ENCODE measurements at places on chromosomes 3 and 15.
A peak's percentile ranks its signal among the peaks of the same experiment; 100 is the strongest.

GRCh38 chr3:37934631-37935289, 55.8 kb upstream of the VILL start:
- no peak for DNase-seq

GRCh38 chr3:113649174-113649845, 47.1 kb downstream of the USF3 start:
- no peak for DNase-seq

DNA sequence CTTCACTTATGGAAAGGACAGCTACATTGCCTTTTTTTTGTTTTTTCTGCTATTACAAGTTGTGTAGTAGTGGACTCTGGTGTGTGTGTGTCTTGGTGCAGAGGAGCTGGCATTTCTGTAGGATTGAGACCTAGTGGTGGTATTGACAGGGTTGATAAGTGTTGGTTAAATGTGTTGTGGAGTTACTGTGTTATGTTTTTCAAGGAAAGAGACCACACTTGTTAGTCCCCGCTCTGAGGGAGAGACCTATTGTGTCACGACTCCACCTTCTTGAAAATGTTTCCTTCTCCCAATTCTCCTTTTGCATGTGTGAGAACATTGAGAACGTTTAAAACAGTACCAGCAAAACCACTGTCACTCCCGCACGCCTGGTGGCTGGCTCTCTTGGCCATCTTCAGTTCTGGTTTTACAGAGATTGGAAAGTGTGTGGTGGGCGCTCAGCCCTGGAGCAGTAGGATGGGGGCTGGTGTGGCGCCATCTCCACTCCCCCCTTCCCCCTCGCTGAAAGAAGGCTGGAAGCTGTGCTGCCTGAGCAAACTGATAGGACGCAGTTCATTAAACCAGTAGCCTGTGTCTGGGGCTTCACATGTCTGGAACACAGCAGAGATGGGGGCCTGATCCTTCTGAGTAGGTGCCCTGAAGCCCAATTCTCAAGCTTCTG, 5.5 kb downstream of the KLF13 start:
- DNase-seq = no peak

DNA sequence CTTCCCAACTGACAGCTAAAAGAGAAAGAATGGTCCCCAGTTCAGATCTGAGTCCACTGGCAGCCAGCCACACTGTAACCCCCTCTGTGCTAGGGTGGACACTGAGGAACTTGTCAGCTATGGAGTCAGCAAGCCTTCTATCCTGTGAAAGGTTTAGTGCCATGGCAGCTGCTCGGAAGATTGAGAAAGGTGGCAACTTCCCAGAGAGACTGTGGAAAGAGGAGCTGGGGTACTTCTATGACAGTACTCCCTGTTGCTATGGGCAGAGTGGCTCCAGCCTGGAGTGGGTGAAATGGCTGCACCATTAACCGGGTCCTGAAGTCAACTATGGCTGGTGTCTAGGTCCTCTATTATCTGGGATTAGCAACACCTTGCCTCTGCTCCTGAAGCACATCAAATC, 447.2 kb downstream of the EPHB1 start:
- DNase-seq = no peak

GRCh38 chr3:133973249-133973980, 56.3 kb downstream of the SLCO2A1 start:
- DNase-seq = no peak

DNA sequence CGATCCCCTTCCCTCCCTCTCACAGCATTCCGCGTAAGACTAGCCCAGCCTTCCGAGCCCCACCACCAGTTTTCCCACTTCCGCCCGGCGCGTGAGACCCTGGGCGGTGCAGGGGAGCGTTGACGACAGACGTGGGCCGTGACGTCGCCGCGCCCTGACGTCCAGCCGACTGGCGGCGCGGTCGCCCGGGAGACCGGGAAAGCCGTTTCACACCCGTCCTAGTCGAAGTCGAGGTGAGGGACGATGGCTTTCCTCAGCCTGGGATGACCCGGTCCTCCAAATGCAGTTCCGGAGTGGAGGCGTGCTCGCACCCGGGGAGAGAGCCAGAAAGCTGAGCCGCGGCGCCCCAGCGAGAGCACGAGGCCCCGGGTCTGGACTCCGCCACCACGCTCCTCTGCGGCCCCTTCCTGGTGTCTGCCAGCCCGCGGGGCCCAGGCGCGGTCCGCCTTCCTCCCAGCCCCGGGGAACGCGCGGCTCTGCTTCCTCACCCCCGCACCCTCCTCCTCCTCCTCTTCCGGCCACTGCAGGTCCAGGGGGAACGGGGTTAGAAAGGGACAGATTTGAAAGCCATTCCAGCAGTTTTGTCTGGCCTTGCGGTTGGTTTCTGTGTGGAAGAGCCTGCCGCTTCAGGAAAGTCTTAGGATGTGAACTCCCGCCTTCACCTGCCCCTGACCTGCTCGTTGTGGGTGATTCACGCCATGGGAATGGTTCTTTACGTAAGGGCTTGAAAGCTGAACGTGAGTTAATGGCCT, at the start of gene LEKR1:
LEKR1 (plus strand) TSS at position 210 of the 752 bp plus-strand sequence. CDS start 2,977 bp downstream, outside the sequence.
- DNase-seq = peak; percentile 58

DNA sequence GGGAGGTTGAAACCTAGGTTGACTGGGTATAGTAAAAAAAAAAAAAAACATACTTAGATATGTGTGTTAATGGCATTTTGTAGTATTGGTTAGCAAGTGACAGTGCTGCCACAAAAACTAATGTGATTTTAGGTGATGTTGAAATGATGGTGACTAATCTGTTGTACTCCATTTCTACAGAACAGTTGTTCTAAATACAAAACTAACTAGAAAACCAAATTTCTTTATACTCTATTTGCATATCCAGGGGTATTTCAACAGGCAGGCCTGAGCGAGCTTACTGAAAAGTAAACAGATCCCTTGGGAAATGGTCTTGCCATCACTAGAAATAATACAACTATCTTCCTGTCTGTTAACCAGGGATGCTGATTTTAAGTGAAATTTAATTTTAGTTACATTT, 20.5 kb downstream of the TSC22D2 start:
- no peak for DNase-seq

DNA sequence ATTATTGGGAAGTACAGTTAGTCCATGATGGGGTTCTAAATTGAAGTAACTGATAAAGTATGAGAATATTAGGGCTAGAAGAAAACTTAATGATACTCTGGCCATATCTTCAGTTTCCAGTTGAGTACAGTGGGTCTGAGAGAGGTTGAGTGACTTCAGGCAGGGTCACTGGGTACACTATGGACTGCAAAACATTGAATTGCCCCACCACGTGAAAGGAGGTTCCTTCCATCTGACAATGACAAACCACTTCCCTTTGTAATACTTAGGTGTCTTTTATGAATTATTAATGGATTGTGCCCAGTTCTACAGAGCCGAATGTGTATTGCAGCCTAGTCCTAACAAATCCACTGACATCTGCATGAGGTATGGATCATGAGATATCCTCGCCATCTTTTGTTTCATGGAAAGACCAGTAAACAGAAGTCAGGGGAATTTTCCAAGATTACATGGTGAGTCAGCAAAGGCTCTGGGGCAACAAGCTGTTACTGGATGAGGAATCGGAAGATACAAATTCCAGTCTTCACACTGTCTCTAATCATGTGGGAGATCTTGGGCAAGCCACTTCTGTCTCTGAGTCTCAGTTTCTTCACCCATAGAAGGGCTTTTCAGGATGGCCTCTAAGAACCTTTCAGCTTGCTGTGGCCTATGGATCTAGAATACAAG, 66.5 kb upstream of the BCL6 start:
- no peak for DNase-seq

All from activated T-helper 1 cell treated with Interleukin-2 at 50 U/mL for 16 hours (primary cell).